ENCODE measurements at places on chromosomes 16 and 17.

GRCh38 chr16:49701065-49701685 lies 154.7 kb downstream of the ZNF423 start:
- H3K27ac ChIP-seq, result no peak overlapping the region
- no peak for DNase-seq
- H3K4me3 ChIP-seq, result no peak overlapping the region
- no peaks in the 10 kb centered on the region for H3K36me3 ChIP-seq

- H3K36me3 ChIP-seq, result no peaks in the 10 kb centered on the region
- H3K27me3 ChIP-seq, result no peaks in the 10 kb centered on the region
- peaks cover 8% of the 10 kb centered on the region for H3K4me1 ChIP-seq
- no peak overlapping the region for H3K27ac ChIP-seq
These were observed 41.6 kb downstream of the SNX11 start for GRCh38 chr17:48148854-48149786.

DNA sequence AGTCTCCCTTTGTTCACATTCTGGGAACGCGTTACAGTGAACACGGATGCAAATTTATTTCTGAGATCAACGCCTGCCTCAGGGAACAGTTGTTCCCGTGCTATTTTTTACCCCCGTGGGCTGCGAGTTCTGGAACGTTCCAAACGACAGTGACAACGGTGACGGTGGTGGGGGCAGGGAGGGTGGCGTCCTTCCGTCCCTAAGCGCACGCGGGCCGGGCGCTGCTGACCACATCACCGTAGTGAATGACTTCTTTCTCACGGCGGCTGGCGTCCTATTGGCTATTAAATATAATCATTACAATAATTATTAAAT lies 45.1 kb upstream of the SSTR5 start:
- no peak for DNase-seq
- H3K27me3 ChIP-seq, result peaks cover 56% of the 10 kb centered on the region
- H3K27ac ChIP-seq, result no peak overlapping the region
- H3K4me3 ChIP-seq, result no peak overlapping the region
- H3K36me3 ChIP-seq, result no peaks in the 10 kb centered on the region

- no peak for DNase-seq
- no peaks in the 10 kb centered on the region for H3K36me3 ChIP-seq
- H3K27ac ChIP-seq, result no peak overlapping the region
- no peaks in the 10 kb centered on the region for H3K4me1 ChIP-seq
- no peak overlapping the region for H3K4me3 ChIP-seq
- no peaks in the 10 kb centered on the region for H3K27me3 ChIP-seq
These were observed 88.7 kb upstream of the CCL2 start for GRCh38 chr17:34166352-34166751.

DNA sequence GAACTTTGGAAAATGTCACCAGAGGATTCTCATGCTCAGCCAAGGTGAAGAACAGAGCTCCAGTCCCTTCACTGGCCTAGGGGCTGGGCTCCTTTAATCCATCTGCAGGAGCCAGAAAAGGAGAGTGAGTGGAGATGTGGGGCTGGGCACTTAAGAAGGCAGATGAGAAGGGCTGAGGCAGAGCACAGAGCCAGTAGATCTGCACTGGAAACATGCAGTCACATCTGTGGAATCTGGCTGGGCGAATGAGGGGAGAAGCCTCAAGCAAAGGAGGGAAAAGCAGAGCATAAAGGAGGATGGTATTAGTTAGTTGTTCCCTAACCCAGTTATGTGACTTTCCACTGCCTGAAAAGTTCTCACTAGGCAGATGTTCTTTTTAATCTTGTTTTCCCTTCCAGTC lies 50.4 kb upstream of the BCAR1 start:
- H3K4me3 ChIP-seq, result no peak overlapping the region
- H3K36me3 ChIP-seq, result peaks cover 37% of the 10 kb centered on the region
- peaks cover 6% of the 10 kb centered on the region for H3K27me3 ChIP-seq
- DNase-seq, result no peak
- H3K27ac ChIP-seq, result no peak overlapping the region

- H3K4me3 ChIP-seq, result no peak overlapping the region
- H3K27ac ChIP-seq, result no peak overlapping the region
- no peaks in the 10 kb centered on the region for H3K36me3 ChIP-seq
- no peak for DNase-seq
These were observed 72.4 kb downstream of the RPH3AL start for GRCh38 chr17:280216-280615.

DNA sequence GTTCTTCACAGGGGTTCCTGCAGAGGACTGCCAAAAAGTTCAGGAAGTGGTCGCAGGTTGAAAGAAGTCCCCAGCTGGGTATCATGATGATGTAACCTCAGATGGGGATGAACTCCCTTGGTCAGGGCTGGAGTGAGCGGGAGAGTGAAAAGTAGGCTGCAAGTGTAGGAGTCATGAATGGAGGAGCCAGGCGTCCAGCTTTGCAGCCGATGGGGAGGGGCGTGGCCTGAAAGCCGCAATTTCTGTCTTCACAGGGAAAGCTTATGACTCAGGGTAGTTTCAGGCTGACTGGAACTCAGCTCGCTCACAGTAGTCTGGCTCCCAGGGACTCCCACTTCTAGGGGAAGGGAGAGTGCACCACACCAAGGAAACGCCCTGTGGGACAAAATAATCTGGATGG lies 70.0 kb upstream of the HS3ST3A1 start:
- H3K27ac ChIP-seq, result no peak overlapping the region
- H3K36me3 ChIP-seq, result no peaks in the 10 kb centered on the region
- no peaks in the 10 kb centered on the region for H3K4me1 ChIP-seq
- no peak overlapping the region for H3K4me3 ChIP-seq
- DNase-seq, result no peak

GRCh38 chr16:11632455-11632939 lies 35.8 kb upstream of the SNN start:
- no peak overlapping the region for H3K4me3 ChIP-seq
- peaks cover 53% of the 10 kb centered on the region for H3K4me1 ChIP-seq
- no peak for DNase-seq
- no peaks in the 10 kb centered on the region for H3K27me3 ChIP-seq

DNA sequence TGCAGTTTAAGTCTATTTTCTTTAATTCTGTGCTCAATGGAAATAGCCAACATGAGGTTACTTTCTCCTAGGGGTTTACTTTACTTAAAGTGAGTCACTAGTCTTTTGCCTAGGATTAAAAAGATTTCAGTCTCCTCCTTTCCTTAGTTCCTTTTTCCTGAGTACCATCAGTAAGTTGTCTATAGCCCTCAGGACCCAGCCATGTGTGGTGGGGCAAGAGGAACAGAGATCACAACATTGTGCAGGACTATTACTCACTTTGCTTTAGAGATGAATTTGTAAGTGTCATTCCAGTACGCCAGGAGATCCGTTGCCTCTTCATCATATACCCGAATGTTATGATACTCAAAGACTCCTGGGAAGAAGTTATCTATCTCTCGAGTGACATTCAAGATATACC lies 27.7 kb upstream of the CORO6 start:
- H3K27me3 ChIP-seq, result no peaks in the 10 kb centered on the region
- no peak for DNase-seq
- H3K4me1 ChIP-seq, result no peaks in the 10 kb centered on the region

DNA sequence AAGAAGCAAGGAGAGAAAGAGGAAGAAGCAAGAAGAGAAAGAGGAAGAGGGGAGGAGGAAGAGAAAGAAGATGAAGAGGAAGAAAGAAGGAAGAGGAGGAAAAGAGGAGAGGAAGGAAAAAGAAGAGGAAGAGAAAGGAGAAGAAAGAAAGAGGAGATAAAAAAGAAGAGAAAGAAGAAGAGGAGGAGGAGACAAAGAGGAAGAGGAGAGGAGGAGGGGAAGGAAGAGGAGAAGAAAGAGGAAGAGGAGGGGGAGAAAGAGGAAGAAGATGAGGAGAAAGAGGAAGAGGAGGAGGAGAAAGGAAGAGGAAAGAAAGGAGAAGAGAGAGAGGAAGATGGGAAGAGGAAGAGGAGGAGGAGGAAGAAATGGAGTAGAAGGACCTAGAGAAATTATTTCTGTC lies 80.4 kb downstream of the CDYL2 start:
- H3K4me1 ChIP-seq, result no peaks in the 10 kb centered on the region
- no peaks in the 10 kb centered on the region for H3K27me3 ChIP-seq
- H3K36me3 ChIP-seq, result no peaks in the 10 kb centered on the region
- H3K4me3 ChIP-seq, result no peak overlapping the region
- DNase-seq, result no peak
- no peak overlapping the region for H3K27ac ChIP-seq

GRCh38 chr17:50502301-50502990 lies 5.8 kb upstream of the MYCBPAP start:
- H3K4me3 ChIP-seq, result no peak overlapping the region
- H3K36me3 ChIP-seq, result no peaks in the 10 kb centered on the region
- no peak overlapping the region for H3K27ac ChIP-seq
- H3K4me1 ChIP-seq, result peaks cover 9% of the 10 kb centered on the region
- DNase-seq, result no peak
